ENCODE measurements at places on chromosomes 16 and 17.
A peak's percentile ranks its signal among the peaks of the same experiment; 100 is the strongest.

GRCh38 chr17:16342979-16343378, 10.3 kb downstream of the CENPV start:
- DNase-seq: no peak

- no peak for DNase-seq
Measured at GRCh38 chr17:72033334-72033733, 87.5 kb upstream of the SOX9 start.

- DNase-seq: peak; percentile 6
Measured at GRCh38 chr17:15886804-15887203, 58.1 kb upstream of the ADORA2B start.

DNA sequence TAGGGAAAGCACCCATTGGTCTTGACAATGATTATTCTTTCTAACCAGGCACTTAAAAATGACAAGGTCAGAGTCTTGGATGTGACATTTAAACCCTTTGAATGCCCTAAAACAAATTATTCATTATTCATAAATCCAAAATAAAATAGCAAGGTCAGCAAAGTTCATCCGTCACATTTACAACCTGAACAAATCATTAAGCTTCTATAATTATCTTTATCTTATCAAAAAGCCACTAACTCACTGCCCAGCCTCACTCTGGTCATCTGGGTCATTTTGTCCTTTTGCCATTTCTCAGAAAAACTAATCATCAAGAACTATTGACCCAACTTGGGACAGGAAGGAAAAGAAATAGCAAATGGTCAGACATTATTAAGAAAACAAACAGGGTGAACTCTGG, 507.3 kb upstream of the CDH8 start:
- DNase-seq: no peak

- DNase-seq: no peak
Measured at GRCh38 chr17:73902416-73903181, 258.4 kb upstream of the SDK2 start.

- no peak for DNase-seq
Measured at GRCh38 chr17:36935671-36936454, 1.4 kb upstream of the LHX1 start.

DNA sequence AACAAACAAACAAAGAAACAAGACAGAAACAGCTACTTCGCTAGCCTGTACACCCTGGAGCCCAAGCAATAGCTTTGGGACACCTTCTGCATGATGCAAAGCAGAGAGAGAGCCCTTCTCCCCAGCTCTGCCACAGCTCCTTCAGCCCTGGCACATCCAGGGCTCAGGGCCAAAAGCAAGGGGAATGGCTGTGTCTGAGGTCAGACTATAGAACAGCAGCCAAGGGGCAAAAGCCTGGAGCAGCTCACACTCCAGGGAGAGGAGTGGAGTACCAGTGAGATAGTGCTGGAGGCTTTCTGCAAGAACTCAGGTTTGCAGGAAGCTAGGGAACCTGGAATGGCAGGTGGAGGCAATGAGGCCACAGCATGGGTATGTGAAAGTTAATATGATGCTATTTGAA, 11.6 kb upstream of the SEPHS2 start:
- no peak for DNase-seq

GRCh38 chr16:22948058-22948602, 134.2 kb downstream of the HS3ST2 start:
- DNase-seq: no peak

GRCh38 chr16:28981517-28981916, 3.3 kb upstream of the LAT start:
- peak; percentile 70 for DNase-seq
